ENCODE measurements at places on chromosomes 1 and 21.

DNA sequence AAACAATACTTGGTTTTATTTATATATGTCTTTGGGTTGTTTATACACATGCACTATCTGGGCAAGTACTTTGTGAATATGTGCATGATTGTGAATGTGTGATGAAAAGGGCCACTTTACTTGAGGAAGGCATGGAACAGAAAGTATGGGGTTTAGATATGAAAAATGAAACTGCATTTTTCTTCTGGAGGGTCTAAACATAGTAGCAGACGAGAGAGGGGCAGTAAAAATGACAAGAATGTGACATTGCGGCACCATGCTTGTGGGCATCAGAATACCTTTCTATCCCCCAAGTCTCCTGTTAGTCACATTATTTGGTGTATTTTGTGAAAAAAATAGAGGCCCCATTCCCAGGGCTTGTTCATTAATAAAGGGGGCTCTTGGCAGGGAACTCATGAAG, 15.4 kb upstream of the MPZL1 start:
- DNase-seq, result no peak

DNA sequence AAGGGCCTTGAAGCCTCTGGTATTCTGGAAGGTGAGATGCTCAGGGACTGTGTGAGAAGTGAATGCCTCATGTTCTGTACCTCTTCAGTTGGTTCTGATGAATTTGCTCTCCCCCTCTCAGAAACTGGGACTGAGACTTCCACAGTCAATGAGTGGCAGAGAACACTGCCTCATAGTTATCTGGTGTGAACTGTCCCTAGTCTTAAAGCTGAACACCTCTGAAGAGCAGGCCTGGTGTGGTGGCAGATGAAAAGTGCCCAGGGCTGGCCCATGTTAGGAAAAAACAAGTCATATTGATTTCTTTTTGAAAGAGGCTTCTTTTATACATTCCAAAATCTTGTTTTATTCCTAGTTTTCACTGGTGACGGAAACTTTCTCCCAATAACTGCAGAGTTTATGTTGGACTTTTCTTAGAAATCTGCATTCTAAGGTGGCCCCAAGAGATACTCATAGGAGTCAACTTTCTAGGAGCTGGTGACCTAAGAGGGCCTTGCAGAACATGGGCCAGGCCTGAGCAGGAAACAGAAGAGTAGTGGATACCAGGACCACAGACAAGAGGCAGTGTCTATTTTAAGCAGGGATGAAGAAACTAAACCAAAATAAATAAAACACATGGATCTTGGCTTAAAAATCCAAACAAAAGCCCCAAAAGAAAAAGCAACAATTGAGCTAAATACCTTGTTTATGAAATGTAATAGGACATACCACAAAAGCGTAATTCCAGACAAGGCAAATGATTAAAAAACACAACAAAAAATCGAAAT, 19.5 kb downstream of the DUSP10 start:
- no peak for DNase-seq

DNA sequence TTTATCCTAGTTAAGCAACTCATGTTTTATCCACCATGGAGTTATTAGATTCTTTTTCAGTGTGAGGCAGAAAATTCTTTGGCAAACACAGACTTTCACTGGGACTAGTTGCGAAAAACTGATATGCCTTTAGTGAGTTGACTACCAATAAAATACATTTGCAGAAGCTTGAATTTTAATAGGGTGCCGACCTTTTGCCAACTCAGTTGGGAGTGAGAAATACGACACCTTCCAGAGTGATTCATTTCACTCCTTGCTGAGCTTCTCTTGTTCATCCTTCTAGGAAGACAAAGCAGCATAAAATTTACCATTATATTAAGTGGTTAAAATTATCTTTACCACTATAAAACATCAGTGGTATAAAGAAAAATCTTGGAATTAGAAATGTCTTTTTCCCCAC, 1.2 kb upstream of the KRTAP23-1 start:
- no peak for DNase-seq

GRCh38 chr1:25204797-25205480, 27.4 kb downstream of the SYF2 start:
- no peak for DNase-seq

- DNase-seq, result no peak
These were observed 176.7 kb downstream of the OLFM3 start for GRCh38 chr1:101820071-101820470.

DNA sequence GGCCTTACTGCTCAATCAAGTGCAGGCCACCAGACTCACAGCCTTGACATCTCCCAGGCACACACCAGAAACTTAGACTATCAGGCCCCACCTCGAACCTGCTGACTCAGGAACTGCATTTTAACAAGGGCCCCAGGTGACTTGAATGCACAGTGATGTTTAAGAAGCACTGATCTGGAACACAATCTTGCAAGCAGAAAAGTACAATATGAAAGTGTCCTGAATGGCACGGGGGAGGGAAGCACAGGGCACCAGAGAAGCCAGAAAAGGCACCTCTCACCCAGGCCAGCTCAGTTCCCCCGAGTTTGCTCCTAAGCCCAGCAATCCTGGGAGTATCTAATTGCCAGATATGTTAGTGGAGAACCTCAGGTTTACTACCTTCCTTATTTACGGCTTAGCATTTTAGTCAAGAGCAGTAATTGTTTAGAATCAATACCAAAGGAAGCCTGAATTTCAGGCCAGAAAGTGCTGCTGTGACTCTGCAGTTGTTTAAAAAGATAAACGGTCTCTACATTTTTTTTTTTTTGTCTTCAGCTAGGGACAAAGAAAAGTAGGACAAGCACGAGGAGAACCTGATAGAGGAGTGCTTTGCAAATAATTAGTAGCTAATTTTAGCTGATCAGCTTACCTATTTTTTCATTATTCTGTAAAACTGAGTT, 50.9 kb upstream of the CDC42BPA start:
- DNase-seq, result no peak

DNA sequence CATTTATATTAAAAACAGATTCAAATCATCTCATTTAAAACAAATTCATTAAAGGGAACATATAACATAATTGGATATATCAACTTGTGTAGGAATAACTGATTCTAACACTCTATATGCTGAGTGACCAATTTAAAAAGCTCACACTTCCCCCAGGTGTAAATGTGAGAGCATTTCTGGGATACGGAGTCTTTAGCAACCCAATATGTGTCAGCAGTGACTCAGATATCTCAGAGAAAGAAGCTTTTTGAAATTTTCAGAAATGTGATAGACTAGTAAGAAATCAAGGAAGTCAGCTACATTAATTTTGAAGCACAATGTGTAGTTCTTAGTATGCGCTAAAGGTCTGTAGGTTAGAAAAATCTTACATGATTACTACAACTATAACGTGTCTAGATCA, 87.9 kb upstream of the SERTAD4 start:
- DNase-seq, result no peak

DNA sequence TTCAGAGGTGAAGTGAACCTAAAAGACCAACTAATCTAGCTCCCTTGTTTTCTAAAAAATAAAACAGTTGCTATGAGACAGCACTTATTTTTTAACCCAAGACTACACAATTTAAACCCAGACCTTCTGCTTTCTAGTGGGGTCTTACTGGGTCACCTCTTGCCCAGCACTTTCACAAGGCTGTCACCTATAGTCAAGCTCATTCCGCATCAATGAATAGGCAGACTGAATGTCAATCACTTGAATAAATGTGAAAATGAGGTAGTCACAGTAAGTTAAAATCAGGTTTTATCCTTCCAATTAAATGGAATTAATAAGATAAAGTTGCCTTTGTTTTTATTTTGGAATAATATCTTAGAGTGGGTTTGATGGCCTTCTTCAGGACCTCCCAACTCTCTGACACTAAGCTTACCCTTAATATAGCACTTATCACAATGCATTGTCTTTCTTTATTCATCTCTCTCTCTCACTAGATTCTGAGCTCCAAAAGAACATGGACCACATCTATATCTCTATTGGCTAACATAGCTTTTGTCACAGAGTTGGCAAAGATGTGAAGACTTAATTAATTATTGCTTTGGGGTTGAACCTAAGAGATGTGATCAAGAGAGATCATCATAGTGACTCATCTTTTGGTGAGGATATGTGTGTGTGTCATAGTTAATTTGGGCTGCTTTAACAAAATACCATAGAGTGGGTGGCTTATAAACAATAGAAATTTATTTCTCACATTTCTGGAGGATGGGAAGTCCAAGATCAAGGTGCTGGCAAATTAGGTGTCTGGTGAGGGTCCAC, 248.7 kb upstream of the DAB1 start:
- no peak for DNase-seq

All from stimulated activated CD8-positive, alpha-beta memory T cell treated with anti-CD3 and anti-CD28 coated beads, Interleukin-4, amount 100 ng/mL, for 1 hour (primary cell).